NCI-H69 (cell line): ENCODE measurements at places on chromosomes 7 and 10.

GRCh38 chr10:3935141-3935540 lies 150.1 kb upstream of the KLF6 start:
- DNase-seq = no peak

DNA sequence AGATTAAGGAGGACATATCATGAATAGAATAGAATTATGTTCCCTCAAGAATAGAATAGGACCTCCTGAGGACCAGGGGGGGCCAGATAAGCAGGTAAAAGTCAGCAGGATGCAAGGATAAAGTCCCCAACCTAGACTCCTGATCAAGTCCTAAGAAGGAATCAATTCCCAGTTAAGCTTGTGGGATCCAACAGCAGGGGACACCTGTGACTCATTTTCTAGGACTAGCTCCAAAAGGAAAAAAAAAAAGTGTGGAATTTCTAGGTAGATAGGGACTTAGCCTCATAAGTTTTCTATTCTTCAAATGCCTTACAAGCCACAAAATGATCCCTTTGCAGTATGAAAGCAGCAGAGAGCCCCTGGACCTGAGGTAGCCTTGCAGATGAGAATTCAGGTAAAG lies 336.2 kb downstream of the WDR11 start:
- no peak for DNase-seq

DNA sequence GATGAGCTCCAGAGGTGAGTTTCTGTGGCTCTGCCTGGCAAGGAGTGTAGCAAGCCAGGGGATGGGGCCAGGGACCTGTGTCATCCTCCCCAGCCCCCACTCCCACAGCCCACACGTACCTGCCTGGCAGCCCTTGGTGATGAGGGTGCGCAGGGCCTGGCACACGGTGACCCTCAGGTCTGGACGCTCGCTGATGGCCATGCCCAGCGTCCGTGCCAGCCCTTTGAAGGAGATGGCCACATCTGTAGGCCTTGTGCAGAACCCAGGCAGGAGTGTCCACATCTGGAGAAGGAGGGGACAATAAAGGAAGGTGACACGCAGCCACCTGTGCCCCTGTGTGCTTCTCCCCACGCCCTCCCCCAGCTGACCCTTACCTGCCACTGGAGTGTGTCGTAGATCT lies 27.7 kb downstream of the RRP12 start:
- no peak for DNase-seq

GRCh38 chr7:91397096-91397495 lies 132.9 kb downstream of the FZD1 start:
- peak; percentile 37 for DNase-seq

DNA sequence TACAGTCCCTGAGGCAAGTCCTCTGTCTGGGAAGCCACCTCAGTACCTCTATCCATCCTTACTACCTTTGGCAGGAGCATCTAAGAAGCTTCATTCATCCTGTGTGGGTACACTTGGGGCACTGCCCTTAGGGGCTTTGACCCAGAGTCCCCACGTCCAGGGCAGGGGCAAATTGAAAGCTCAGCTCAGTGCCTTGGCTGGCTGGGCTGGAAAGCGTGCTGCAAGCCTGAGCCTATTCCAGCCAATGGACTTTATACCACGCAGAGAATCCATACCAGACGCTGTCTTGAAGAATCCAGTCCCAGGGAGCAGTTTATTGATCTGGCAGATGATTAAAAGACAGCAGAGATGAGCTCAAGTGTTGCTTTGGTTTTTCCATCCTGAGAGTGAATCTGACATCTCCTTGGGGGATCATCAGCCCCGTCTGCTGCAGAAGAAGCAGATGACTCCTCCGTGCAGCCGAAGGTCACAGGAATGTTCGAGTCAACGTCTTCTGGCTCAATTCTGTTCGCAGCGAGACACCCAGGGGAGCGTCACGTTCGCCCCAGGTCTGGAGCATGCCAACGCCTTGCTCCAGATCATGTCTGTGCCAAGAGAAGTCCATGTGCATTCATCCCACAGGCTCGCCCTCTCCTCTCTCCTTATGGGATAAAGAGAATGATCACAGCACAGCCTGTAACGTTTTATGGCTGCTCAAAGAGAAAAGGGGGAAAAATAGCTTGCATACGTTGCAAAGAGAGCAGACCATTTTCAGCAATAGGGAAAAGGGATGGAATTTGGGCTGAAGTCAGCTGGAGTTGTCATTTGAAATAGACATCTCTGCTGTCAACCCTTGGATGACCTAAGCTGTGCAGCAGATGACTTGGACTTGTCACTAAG lies 35.8 kb upstream of the LYZL1 start:
- DNase-seq = no peak

DNA sequence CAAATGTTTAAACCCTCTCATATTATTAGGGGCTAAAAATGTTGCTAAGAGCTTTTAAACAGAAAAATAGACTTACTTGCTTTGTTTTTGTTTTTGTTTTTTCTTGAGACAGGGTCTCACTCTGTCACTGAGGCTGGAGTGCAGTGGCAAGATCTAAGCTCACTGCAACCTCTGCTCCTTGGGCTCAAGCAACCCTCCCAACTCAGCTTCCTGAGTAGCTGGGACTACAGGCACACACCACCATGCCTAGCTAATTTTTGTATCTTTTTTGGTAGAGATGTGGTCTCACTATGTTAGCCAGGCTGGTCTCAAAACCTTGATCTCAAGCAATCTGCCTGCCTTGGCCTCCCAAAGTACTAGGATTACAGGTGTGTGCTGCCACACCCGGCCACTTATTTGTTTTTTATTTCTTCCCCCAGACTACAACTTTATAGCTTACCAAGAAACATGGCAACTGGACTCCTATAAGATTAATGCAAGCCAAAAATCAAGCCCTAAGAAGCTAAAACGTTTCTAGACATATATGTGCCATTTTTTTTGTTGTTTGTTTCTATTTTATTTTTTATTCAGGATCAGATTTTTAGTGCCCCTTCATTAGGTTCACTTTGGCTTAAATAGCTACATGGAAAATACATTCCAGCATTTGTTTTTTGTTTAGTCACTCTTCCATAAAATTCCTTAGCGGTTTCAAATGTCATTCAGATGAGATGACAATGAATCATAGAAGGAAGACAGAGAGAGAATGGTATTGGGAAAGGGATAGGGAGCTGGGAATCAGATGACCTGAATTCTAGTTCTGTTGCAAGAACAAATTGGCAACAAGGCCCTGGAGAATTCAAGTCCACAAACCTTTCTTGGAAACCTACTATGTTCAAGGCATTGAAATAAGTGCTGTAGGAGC lies 163.4 kb upstream of the MKLN1 start:
- DNase-seq = no peak

- no peak for DNase-seq
Measured at GRCh38 chr10:126153711-126154628, 234.3 kb downstream of the ADAM12 start.

DNA sequence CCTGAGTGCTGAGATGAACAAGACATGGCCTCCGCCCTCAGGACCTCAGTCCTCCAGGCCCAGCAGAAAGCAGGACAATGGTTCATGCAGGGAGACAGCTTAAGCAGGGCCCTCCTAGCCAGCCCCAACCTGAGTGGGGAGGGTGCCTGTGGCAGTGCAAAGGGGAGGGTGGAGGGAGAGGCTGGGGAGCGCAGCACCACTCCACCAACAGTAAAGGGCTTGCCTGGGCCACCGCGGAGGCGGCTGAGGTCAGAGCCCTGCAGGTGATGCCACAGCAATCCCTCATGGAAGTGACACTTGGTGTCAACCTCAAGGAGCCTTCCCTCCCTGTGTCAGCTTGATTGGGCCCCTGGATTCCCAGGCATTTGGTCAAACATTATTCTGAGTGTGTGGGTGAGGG lies 89.0 kb upstream of the TCERG1L start:
- DNase-seq = no peak

- DNase-seq = no peak
Measured at GRCh38 chr7:6612819-6613218, 2.6 kb upstream of the ZNF853 start.

DNA sequence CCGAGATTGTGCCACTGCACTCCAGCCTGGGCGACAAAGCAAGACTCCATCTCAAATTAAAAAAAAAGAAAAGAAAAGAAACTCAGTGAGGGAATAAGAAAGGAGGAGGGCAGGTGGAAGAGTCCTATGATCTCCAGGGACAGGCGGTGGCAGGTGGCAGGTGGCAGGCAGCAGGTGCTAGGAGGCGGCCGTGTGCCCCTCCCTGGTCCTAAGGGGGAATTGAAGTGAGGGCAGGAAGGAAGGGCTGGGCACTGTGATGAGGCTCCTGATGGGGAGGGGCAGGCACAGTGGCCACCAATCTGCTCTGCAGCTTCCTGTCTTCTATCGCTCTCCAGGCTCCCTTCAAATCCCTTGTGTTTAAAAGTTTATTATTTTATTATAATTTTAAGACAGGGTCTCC lies 41.2 kb upstream of the UBE3C start:
- peak; percentile 74 for DNase-seq

- DNase-seq = peak; percentile 72
Measured at GRCh38 chr7:29122081-29122480, 24.3 kb downstream of the CPVL start.

DNA sequence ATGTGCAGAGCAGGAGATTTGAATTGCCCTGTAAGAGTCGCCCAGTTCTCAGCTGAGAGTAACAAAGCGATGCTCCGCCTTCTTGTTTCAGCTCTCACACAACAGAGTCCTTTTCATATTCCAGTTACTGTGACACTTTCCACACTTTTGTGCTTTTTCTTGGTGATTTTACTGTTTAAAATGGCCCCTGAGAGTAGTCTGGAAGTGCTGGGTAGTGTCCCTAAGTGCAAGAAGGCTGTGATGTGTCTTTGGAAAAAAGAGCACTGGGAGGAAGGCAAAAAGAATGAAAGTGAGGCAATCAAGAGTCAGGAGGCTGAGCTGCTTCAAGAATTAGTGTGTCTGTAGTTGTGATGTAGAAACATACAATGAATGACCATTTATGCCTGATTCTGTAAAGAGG lies 201.2 kb upstream of the SEMA3E start:
- DNase-seq = no peak

DNA sequence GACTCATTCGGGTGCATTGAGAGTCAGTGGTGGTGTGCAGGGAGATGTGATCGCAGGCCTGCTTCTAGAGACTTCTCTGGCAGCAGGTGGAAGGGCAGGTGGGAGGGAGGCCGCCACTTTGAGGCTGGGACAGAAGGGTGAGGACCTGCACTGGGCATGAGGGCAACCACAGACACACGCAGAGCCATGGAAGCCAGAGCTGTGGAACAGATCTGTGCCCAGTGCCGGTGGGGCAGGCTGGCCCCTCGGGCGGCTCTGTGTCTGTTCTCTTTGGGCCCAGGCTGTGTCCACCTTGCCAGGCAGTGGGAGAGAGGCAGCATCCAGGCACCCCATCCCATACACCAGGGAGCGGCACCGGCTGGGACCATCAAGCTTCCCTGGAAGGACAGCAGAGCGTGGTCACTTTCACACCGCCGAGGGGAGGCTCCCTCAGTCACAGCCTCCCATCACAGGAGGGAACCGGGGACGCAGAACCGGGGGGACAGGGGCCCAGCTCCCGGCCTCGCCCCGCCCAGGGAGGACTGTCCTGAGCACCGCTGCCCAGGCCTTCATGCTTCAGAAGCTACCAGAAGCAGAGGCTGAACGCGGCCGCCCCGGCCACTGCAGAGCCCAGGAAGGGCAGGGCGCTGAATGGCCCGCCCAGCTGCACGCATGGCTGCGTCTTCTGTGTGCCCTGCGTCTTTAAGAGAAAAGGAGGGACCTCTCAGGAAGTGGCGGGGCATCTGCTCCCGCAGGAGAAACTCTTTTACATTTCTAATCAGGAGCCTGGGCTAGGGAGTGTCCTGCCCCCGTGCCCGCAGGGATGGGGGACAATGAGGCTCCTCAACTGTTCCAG lies 32.1 kb downstream of the EN2 start:
- DNase-seq = no peak

DNA sequence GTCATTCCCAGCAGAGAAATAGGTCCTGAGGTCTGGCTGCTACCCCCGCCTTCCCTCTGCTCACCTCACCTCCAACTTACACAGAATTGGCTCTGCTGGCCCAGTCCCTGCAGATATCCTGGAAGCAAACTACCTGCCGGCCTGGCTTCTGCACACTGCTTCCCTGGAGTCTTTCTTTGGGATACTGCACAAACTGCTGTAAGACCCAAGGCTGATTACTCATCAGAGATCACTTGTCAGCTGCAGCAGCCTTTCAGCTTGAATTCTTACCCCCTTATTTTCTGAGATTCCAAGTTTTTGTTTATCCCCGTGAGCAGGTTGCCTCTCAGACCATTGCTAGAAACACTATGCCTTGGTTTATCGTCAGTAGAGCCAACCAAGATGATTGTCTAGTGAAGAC lies 426.4 kb downstream of the PHTF2 start:
- no peak for DNase-seq

- peak; percentile 31 for DNase-seq
Measured at GRCh38 chr10:86658261-86658741, 4.0 kb downstream of the OPN4 start.

GRCh38 chr7:89067048-89067447 lies 271.5 kb upstream of the TEX47 start:
- DNase-seq = no peak

DNA sequence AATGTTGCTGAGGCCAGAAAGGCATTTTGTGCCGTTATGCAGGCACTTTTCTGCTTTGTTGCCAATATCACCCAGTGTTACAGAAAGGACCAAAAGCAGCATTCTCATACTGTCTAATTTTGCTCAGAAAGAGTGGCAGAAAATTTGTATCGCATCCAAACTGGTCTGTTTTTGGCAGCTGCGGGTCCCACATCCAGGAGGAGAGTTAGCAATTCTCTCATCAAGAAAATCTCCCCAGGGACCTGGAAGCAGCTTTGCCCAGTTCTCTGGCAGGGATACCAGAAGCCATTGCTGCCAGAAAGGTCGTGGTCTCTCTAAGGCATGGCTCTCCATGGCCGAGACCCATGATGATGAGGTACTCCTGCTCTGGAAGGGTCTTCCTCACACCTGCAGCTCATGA lies 489.2 kb upstream of the ZMIZ1 start:
- DNase-seq = no peak

DNA sequence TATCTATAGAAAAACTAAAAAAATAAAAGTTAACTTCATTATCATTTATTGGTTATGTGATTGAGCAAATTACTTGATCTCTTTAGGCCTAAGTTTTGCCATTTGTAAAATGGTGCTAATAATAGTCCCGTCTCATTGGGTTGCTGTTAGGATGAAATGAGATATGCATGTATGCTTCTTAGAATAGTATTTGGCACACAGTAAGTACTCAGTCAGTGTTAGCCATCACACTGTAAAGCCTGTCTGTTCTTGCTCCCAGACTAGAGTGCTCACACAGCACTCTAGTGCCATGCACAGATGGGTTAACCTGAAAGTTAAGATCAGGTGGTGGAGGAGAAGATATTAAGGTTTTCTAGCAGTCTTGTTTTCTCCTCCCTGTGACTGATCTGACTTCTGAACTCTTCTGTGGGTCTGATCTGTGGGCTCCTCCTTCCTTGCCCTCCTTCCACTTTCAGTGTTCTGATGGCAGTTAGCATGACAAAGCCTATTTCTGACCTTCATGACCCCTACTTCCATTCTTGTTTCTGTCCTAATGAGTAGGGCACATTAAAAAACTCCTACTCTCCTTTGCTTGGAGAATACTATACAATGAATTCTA lies 167.5 kb downstream of the RNLS start:
- DNase-seq = no peak

- no peak for DNase-seq
Measured at GRCh38 chr10:29537799-29538198, 97.0 kb downstream of the SVIL start.

- DNase-seq = no peak
Measured at GRCh38 chr7:142865766-142866165, 10.9 kb downstream of the EPHB6 start.

GRCh38 chr10:22479419-22479818 lies 134.1 kb downstream of the SPAG6 start:
- no peak for DNase-seq
